Cerebellum (tissue), 4 donors: ENCODE measurements at places on chromosomes 5 and 9.
A peak's percentile ranks its signal among the peaks of the same experiment; 100 is the strongest.

- peak; percentile 21 for DNase-seq
Observed at GRCh38 chr9:34381323-34381722, 4.6 kb upstream of the MYORG start.

GRCh38 chr9:121359351-121360294 lies 10.4 kb downstream of the STOM start:
- no peak for DNase-seq

DNA sequence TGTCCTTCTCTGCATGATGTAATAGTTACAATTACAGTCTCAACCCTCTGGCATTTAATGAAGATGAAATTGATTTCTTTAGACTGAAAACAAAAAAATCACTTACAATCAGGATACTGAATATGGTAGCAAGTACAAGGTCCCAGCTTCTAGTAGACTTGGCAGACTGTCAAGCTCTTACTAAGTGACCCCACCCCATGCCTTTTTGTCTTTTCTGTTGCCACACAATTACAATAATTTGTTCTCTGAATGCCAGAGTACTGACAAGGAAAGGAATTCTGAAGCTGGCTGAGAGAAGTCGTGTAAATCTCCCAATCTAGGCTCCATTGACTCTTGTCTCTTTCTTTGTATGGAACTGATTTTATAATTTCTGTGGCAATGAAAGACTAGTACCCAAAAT lies 154.2 kb downstream of the TMC1 start:
- no peak for DNase-seq

DNA sequence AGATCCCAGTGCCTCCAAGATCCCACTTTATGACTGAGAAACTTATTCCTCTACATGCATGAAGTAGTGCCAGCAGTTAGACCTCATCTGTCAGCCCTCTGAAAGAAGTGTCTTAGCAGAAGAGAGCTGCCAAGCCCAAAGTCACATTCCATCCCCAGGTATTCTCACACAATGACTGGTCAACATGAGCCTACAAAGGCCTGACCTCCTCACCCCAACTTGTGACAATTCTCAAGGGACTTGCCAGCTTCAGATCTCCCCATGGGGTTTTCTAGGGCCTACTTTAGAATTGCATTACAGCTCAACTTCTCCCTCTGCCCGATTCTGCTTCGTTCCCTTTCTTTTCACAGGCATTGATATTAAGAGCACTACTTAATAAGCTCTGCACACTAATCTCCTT lies 393.8 kb upstream of the SLC30A5 start:
- DNase-seq: no peak

GRCh38 chr5:163245584-163245983 lies 191.8 kb upstream of the CCNG1 start:
- DNase-seq: no peak

GRCh38 chr5:56412601-56413379 lies 179.7 kb upstream of the ANKRD55 start:
- DNase-seq: no peak

DNA sequence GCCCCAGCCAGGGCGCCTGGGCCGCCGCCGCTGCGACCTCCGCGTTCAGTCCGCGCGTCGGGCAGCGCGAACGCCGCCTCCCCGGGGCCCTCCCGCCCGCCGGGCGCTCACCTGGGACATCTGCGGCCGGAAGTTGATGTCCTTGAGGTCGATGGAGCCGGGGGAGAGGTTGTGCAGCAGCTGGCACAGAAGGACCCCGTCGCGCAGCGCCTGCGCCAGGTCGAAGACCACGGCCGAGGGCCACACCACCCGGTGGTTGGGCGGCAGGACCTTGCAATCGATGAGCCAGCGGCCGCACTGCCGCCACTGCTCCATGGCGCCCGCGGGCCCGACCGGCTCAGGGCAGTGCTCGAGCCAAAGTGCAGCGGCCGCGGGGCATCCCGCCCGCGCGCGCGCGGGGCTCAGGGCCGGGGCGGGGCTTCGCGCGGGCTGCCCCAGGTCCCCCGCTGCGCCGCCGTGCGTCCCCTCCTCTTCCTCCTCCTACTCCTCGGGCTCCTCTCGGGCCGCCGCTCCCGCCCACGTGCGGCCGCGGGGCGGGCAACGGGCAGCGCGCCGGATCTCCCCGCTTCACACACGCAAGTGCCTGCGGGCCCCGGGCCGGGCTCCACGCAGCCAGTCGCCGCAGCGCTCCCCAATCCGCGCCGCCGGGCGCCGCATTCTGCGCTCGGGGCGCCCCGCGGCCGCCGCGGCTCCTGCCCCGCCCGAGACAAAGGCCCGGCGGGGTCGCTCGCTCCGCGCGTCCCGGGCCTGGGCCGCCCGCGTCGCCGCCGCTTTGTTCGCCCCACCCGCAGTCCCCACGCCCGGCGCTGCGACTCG lies at the start of gene VAV2:
Gene VAV2, minus strand, starts transcription at position 361 of the 816 bp plus-strand sequence. Its CDS starts 46 bp downstream, at position 315.
- peak; percentile 30 for DNase-seq

GRCh38 chr5:91206734-91207133 lies 176.4 kb downstream of the ARRDC3 start:
- no peak for DNase-seq

- DNase-seq: no peak
Observed at GRCh38 chr9:81538890-81539289, 150.5 kb downstream of the TLE1 start.

DNA sequence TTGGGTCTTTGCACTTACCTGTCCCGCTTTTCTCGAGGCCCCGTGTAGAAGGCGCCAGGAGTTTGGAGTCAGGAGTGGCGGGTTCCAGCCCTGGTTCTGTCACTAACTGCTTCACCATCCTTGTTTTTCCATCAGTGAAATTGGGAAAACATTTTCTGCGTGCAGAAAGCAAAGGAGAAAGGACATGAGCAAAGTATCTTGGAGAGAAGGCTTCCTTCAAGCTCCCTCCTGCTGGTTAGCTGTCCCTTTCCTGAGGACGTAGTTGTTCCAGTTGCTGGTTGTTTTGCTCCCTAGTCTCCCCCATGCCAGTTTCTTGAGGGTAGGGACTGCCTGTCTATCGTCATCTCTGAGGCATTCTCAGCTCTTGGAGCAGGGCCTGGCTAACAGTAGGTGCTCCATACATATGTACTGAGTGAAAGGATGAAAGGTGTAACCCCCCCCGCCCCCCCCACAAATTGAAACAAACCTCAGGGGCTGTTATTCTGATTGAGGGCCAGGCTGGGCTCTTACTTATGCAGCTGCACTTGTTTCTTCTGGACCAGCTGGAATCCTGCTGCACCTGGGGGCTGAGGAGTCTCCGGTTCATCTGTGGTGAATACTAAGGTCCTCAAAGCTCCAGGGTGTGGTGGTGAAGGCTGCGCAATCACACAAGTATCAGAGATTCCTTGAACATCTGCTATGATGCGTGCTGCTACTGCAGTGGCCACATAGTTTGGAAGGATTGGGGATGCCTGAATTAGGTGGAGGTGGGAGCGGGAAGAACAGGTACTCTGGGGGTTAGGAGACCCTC lies 1.0 kb downstream of the SMIM3 start:
- no peak for DNase-seq

- DNase-seq: no peak
Observed at GRCh38 chr9:109918339-109919163, 138.6 kb downstream of the PALM2AKAP2 start.

GRCh38 chr5:159135896-159136531 lies 36.3 kb upstream of the EBF1 start:
- DNase-seq: no peak

DNA sequence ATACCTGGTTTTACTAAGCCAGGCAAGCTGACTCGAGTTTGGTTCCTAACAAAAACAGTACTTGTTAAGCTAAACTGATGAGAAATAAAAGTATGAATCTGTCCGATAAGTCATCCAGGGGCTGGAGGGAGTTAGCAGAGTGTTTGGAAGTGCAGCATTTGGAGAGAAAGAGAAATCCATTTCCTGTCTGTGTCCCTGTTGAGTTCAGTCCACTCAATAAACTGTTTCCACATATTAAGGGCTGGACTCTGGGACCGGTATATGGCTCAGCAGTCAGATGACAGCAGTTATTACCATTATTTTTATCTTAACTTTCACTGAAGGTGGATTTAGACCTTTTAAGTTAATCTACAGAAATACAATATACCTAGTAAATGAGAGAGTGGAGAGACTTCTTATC lies 130.6 kb upstream of the ADRA1B start:
- DNase-seq: no peak

DNA sequence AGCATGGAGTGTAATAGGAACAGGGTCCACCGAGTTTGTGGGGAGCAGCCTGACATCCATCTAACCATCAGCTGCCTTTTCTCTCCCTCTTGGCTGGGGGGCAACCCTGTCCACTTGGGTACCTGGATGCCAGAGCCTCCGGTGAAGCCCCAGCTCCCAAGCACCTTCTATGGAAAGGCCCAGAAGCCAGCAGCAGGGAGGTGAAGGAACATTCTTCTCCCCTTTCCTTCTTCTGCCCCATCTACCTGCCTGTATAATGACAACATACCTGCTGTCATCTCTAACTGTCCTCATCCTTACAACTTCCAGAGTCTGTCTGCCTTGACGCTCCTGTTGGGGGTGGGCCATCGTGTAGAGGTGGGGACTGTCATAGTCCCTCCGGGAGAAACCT lies 33.1 kb downstream of the THBS4 start:
- DNase-seq: no peak

DNA sequence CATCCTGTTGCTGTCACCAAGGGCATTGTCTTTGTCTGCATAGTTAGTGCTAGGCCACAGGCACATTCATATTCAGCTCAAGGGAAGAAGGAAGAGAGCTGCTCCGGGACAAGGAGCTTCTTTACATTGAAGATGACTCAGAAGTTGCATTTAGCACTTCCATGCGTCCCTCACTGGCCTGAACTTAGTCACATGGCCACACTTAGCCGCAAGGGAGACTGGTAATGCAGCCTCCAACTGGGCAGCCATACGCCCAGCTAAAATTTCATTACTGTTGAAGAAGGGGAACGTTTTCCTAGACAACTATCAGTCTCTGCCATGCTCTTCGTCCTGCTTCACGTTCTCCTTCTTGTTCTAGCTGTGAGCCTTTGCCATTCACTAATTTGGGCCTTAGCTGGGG lies 20.0 kb downstream of the ACTL7B start:
- no peak for DNase-seq

- no peak for DNase-seq
Observed at GRCh38 chr5:109141222-109142200, 268.3 kb downstream of the PJA2 start.

- no peak for DNase-seq
Observed at GRCh38 chr5:133728475-133728874, 116.1 kb upstream of the FSTL4 start.

DNA sequence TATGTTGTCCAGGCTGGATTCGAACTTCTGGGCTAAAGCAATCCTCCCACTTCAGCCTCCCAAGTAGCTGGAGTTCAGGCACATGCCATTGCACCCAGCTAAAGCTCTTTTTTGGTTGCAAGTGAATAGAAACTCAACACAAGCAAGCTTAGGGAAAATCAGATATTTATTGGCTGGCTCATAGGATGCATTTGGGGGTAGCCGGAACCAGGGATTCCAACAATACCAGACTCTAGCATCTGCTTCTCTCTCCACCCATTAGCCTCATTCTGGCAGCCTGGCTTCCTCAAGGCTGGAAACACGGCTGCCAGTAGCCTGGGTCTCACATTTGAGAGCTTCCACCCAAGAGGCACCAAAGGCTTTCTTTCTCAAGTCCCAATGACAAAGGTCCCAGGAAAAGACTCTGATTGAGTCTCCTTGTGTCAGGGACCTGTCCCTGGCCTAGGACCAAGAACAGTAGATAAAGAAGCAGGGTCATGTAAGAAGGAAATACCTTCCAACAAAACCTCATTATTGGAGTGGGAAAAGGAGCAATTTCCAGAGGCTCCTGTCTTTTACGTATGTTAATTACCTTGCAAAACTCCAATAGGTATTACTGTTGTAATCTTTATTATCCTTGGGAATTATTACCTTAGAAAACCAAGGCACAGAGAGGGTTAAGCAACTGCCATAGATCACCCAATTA lies 23.0 kb upstream of the B4GALT1 start:
- no peak for DNase-seq

DNA sequence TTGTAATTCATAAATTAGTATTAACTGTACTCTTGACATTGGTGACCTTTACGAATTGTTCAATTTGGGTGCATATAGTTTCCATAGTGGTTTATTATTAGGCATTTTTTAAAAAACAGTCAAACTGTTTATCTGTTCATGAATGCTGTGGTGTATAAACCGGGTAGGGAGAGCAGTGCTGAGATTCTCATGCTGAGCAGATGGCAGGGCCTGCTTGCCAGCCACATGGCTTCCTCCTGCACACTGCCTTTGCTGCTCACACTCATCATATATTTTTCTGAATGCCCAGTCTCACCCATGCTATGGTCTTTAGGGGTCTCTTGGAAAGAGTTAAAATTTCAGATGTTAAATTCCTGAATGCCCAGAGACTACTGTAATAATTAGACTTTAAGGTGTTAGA lies 40.8 kb downstream of the NNT start:
- DNase-seq: peak; percentile 77

- no peak for DNase-seq
Observed at GRCh38 chr9:75957116-75957515, 66.6 kb downstream of the PCSK5 start.

DNA sequence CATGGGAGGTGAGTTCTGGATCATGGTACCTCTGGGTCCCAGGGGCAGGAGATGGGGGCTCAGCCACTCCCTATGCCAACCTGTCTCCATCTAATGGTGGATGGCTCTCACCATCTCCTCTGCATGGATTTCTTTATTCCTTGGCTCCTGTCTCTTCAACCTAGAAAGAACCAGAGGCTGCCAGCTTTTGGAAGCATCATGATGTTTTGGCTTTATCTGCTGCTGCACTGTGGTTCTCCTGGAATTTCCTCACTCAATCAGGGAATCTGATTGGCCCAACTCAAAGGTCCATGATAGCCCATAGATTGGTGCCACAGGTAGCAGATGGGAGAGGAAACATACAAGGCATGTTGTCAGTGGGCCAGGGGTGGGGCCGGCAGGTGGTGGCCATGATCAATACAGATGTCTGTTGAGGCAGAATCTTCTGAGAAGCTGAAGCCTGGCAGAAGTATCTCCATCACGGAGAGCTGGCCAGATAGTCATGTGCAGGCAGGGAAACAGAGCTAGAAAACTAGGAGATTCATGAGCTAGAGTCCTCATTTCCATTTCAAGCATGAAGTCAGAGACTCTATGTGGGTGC lies 158.2 kb downstream of the MACROH2A1 start:
- DNase-seq: no peak

DNA sequence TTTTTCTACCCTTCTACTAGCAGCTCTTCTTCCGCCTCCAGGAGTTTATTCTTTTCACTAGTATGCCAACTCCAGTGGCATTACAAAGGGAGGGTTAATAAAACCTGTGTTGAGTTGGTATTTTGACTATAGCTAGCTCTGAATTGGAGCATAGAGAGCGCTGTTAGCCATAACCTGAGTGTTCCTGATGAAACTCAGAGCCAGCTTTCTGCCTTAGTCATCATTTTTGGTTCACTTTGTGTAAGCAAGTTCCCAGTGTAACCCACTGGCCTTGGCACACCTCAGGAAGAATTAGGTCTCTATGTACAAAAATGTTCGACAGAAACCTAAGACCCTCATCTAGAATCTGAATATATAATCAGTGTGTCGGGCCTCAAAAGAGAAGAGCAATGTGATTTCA lies 238.9 kb downstream of the NR3C1 start:
- DNase-seq: no peak
